ENCODE measurements at places on chromosomes 16 and 17.

DNA sequence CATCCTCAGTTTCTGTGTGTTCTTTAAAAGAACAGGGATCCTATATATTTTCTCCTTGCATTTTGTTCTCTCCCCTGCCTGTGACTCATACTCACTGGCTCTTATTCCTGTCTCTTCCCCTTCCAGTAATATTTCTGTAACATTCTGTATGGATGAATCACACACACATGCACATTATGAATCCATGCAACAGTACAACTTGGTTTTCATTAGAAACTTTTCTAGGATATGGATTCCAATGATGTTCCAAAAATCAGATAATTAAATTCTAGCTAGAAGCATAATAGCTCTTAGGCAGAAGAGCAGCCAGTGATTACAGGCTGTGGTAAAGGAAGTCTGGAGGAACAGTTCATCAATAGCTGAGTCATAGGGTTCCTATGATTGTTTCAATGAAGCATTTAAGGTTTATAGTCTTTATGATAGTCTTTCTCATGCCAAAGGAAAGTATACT lies 119.6 kb upstream of the PMFBP1 start:
- no peak for DNase-seq

DNA sequence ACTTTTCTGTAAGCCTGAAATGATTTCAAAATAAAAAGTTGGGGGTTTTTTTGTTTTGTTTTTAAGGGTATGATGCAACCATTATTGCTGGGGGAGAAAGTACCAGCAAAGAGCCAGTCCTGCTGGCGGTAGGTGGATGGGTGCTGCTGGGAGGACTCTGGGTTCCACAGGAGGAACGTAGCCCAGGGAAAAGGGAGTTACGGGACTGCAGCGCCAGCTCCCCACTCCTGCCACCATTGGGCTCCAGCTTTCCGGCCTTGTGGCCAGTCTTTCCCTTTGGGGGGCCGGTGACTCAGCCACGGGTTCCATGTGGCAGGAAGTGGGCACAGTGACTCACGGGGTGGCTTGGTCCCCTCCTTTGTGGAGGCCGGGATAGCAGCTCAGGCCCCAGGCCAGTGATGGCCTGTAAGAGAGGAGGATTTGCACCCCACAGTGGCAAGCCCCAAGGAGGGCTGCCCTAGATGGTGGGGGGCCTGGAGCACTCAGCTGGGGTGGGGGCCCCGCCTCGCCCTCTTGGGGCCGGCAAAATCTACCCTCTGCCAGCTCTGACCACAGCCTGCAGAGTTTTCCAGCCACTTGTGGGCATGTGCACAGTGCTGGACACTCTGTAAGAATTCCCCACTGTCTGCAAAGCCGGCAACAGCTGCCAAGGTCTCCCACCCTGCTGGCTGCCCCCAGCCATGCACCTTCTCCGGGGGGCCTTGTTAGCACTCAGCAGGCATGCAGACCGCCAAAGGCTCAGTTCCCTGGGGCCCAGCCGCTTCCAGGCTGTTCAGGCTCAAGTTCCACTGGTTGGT lies 30.4 kb downstream of the SOCS3 start:
- DNase-seq, result no peak

DNA sequence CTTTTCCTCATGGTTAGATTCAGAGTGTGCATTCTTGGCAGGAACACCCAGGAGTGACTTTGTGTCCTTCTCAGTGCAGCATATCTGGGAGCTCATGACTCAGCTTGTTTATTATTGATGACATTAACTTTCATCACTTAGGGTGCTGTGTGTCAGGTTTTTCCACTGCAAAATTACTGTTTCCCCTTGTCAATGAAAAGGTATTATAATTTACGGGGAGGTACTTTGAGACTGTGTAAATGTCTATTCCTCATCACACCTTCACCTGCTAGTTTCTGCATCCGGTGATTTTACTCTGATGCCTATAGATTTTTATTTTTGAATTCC lies 50.5 kb downstream of the WWP2 start:
- DNase-seq, result no peak

- no peak for DNase-seq
Measured at GRCh38 chr16:66263168-66263972, 103.1 kb upstream of the CDH5 start.

GRCh38 chr16:4859900-4860255 lies 12.6 kb downstream of the UBN1 start:
- no peak for DNase-seq

DNA sequence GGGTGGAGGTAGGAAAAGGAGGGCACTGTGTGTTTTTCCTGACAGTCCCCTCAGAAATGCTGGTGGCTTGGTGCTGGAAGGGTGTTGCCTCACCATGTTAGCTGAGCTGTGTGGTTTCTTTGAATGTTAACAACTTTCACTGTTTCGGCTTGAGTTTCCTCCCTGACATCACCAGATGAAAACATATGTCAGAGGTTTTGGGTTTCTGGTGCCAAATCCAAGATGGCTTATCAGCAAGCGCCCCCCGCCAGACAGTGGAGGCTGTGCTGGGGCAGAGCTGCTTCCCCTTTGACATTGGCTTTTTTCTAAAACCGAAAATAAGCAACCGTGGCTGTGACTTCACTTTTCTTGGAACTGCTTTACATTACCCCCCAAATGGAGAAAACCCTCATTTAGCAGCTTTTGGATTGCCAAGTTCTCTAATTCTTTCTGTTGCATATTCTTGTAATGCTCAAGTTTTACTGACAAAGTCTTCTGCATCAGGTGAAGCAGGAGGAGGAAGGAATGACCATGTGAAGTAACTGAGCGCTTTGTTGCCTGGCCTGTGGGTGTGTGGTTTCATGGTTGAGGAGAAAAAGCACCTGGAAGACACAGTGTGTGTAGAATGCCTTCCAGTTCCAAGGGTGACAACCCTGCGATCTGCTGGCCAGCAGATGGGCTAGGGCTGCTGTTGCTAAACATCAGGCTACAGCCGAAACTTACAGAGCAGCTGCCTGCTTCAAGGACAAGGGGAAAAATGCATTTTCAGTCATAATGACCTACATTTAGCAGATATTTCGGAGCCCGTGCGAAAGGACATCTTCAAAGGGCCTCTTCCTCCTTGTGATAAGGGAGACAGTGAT lies 9.7 kb downstream of the RMI2 start:
- no peak for DNase-seq

DNA sequence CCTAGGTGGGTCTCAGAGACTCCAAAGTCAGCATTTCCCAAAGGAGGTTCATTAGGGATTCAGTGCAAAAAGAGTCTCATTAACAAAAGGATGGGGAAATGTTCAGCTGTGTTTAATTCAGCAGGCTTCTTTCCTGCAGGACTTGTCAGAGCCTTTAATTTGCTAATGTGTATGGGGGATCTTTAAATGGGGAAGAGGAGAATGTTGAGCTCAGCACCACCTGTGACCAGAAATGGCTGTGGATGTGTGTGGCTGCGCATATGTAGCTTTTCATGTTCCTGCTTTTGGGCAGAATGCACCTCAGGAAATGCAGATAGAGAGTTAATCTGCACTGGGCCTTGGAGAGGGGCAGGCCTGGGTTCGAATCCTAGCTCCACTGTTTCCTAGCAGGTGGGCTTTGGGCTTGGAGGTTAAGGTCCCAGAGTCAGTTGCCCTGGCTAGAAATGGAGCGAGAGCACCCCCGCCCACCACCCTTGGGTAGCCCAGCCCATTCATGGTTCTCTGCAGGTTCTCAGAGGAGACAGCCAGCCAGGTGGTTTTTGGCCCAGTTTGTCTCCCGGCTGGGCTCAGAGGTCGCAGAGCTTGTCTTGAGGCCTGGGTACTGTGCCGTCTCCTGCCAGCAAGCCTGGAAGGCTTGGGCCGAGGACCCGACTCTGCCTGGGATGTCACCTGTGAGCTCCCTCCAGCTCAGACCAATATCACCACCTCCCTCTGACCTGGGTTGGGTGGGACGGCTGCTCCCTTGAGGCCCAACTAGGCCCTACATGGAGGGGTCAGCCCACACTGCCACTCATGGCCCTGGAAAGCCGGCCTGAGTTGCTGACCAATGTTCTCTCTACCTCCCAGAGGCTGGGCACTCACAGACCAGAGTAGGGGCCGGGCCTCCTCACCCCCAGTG lies 9.3 kb downstream of the ADCY7 start:
- no peak for DNase-seq

DNA sequence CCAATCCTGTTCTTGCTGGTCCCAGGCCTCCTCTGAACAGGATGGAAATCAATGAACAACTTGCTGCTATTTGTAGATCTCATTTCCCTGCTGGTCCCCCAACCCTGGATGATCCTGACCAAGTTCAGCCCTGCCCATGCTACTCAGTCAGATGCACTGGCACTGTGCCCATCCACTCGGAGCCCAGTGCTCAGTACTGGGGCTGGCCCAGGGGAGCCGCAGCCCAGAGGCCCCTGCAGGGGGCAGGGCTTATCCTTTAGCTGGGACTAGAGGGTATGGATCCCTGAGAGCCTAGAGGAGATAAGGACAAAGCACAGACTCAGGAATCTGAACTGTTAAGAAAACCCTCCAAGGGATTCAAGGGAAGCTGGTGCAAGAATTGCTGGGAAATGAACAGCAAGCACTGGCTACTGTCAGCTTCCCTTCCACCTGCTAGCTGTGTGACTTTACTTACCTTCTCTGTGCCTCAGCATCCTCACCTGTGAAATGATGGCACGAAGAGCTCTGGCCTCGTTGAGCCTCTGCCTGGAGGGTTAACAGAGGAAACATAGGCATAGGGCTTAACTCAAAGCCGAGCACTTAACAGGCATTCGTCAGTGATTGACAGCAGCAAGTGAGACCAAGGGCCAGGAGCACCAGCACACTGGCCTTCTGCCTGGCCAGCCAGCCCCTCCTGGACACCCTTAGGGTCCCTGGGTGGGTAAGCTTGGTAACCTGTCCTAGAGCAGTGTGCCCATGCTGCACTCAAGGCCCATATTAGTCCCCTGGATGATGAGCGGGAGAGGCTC lies 29.8 kb upstream of the C1QL1 start:
- DNase-seq, result no peak

DNA sequence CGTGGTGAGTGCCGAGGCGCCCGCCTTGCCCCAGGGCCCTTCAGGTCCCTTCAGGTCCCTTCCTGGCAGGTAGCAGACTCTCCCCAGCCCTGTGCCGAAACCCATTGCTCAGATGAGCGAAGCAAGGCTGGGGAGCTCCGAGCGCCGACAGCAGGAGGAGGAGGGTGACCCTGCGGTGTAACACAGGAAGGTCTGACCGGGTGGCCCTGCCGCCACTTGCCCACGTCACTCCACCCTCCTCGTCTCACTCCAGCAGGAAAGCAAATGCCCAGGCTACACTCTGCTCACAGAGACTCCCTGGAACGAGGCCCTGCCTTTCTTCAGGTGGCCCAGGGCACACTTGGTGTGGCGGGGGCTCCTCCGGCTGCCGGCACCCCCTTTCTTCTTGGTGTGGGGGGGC lies 57.2 kb downstream of the ACTG1 start:
- DNase-seq, result no peak

DNA sequence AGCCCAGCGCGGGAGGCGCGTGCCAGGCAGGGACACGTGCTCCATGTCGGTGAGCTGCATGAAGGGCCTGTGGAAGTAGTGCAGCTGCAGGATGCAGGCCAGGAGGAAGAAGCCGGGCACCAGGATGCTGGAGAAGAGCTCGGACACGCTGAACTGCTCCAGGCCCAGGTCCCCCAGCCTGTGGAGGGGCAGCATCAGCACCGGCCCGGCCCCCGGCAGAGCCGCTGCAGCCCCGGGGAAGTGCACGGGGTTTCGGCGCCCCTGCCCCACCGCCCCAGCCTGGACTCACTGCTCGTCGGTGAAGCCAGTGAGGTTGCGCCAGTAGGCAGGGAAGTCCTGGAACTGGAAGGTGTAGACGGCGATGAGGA lies 28.0 kb downstream of the CTU2 start:
- no peak for DNase-seq

DNA sequence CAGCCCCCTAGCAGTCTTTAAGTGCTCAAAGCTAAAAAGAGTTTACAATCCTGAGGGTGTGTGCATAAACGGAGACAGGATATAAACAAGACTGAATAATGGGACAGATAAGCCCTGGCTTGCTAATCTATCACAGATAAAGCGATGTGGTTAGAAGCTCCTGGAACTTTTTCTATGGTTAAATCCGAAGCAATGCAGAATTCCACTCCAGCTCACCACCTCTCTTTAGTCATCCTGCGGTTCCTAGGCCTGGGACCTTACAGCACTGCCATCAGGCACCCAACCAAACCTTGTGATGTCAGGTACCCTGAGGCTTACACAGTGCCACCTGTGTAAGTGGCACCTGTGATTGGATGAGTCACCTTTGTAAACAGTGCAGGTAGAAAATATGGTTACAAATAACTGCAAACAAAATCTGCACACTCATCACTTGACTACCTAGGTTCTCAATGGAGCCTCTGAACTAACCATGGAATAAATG lies 31.5 kb upstream of the B4GALNT2 start:
- peak; percentile 24 for DNase-seq

- no peak for DNase-seq
Measured at GRCh38 chr16:30381291-30382041, 895 bp downstream of the SEPTIN1 start.

DNA sequence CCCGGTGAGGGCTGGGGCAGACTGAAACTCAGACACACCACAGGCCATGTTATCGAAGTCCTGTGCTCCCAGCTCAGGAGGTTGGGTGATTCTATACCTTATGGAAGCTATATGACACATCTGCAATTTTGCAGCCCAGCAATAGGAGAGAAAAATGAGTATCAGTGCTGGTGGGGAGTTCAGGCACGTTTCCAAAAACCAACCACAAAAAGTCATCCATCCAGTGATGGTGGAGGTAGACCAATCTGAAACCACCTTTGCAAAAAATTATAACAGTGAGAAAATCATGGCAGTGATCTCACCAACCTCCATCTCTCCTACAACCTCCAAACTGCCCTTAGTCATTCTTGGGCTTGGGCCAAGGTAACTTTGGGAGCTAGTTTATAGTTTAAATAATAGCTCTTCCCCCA lies 327.9 kb downstream of the SLC39A11 start:
- DNase-seq, result no peak

- no peak for DNase-seq
Measured at GRCh38 chr17:1362964-1363363, 37.1 kb downstream of the YWHAE start.

DNA sequence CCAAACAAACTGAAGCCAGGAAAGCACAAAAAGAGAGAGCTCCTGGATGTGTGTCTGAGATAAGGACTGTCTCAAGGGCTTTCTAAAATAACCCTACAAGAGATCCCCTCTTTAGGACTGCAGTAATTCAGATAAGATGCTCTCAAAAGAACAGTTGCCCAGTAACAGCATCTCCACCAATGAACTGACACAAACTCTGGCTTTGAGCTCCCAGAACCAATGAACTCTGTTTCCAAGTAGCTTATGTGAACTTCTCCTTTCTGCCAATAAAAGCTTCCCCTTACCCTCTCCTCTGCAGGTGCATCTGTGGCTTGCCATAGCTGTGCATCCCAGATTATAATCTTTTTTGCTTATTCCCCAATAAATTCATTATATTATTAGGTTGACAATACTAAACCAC lies 421.5 kb downstream of the SLC39A11 start:
- DNase-seq, result no peak

DNA sequence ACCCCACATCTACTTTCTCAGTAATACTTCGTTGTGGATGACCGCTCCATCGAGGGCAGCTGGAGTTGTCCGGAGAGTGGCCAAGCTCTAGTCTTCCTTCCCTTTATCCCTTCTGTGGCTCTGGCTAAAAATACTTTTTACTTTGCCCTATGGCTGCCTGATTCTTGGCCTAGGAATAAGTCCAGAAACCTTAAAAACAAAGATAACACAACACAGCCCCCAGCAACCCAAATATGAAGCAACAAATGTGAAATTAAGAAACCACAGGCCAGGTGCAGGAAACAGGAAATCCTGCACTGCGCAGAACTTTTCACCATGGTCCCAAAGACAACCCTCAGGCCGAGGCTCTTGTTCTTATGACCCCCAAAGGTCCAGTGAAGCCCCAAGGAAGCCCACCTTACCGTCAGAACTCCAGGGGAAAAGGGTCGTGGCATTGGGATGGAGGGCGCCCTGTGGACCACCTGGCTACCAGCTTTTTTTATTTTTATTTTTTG lies 26.0 kb downstream of the TK2 start:
- peak; percentile 64 for DNase-seq

- no peak for DNase-seq
Measured at GRCh38 chr17:81866440-81867169, 4.5 kb downstream of the ARHGDIA start.
